ENCODE measurements at places on chromosomes 7 and 10.

- no peak for DNase-seq
Observed at GRCh38 chr7:78198756-78199155, 400.2 kb downstream of the PHTF2 start.

DNA sequence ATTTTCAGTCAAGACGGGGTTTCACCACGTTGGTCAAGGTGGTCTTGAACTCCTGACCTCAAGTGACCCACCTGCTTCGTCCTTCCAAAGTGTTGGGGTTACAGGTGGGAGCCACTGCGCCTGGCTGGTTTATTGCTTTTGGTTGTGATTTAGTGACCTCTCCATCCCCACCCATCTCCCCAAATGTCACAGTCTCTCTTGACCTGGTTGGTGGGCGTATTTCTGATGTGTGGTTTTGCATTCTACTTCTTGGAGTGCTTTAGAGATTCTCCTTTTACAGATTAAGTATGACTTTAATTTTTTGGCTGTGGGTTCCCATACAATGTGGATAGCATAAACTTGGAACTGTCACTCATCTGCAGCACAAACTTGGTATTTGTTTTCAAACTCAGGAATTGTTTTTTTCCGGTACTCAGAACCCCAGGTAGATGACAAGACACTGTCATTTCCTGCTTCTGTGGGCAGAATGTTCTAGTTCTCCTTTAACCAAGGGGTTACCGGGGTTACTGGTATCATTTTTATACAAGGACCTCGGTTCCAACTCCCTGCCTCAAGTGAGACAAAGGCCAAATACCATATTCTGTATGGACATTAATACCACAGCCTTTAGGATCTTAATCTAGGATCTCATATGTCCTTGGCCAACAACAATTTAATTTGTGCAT lies 50.5 kb downstream of the MRC1 start:
- DNase-seq = no peak

GRCh38 chr10:126122881-126123280 lies 226.5 kb downstream of the FANK1 start:
- no peak for DNase-seq

GRCh38 chr7:104946338-104946737 lies 67.7 kb upstream of the KMT2E start:
- DNase-seq = peak; percentile 56

DNA sequence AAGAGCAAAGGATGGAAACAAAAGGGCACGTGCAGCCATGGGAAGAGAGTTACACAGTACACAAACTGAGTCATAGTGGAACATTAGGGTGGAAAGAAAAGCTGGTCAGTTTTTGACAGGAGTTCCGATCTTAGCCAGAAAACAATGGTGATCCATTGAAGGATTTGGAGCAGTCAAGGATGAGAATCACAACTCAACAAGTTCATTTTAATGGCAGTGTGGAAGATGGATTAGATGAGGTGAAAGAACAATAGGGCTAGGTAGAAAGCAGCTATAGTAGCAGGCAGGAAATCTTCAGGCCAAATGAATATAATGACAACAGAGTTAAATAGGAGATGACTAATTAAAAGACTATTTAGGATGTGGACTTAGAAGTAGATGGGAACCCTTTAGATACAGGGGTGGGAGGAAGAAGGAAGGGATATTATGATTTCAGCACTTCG lies 136.3 kb downstream of the DOCK4 start:
- no peak for DNase-seq

- DNase-seq = no peak
Observed at GRCh38 chr10:79411546-79412495, 33.6 kb downstream of the ZCCHC24 start.

GRCh38 chr7:44891791-44892190 lies 6.5 kb upstream of the PURB start:
- DNase-seq = no peak

- DNase-seq = no peak
Observed at GRCh38 chr7:44448922-44449583, 41.4 kb downstream of the NUDCD3 start.

GRCh38 chr7:16630654-16631053 lies 14.9 kb downstream of the ANKMY2 start:
- no peak for DNase-seq

DNA sequence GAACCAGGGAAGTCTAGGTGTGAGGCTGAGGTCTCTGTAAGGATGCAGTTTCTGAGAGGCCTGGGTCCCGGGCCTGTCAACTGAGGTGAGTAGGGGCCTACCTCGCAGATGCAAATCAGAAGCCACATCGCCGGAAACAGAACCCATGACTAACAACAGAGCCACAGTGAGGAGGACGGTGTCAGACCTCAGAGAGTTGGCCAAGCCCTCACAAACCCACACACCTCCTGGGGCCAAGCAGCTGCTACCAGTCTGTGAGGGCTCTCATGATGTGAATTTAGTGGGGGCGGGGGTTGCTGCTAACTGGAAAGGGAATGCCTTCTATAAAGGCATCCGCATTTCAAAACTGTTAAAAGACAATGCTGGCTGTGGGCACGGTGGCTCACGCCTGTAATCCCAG lies 103.0 kb downstream of the COBL start:
- no peak for DNase-seq

DNA sequence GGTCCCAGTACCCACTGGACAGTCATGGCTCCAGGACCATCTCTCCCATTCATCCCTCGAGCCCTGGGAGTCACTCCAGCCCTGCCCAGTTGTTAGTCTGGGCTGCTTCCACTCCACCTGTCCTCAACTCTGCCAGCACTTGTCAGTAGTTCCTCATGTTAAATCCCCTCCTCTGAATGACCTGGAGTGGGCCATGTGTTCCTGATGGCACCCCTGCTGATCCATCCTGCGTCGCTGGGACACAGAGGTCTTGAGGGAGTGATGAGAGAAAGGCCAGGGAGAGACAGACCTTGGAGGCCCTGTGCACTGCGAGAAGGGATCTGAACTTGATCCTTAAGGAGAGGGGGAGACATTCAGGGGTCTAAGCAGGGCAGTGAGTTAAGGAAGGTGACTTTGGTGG lies 174.9 kb downstream of the GRID1 start:
- no peak for DNase-seq
